Right ventricle myocardium inferior (tissue), 1 donor: ENCODE measurements at places on chromosomes 6 and 20.
A peak's percentile ranks its signal among the peaks of the same experiment; 100 is the strongest.

GRCh38 chr20:62792182-62792939 is 3.9 kb upstream of the MRGBP start:
- DNase-seq: no peak

- DNase-seq: no peak
Observed at GRCh38 chr6:104013312-104013971, 846.3 kb downstream of the HACE1 start.

DNA sequence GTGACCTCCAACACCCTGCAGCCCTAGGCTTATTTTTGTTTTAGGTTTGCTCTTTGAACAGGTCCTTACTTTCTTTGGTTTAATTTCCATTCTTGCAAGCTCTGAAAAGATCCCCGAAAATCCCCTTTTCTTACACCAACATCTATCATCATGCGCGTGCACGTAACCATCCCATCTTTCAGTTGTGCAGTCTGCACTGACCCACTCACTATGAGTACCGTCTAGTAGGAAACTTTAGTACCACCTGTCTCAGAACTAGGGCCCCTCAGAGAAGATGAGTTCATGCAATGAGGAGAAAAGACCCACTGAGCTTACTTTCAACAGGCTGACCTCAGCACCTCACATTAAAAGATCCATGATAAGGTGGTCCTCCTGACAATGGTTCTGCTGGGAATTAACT is 120.6 kb upstream of the AGPAT4 start:
- DNase-seq: no peak

DNA sequence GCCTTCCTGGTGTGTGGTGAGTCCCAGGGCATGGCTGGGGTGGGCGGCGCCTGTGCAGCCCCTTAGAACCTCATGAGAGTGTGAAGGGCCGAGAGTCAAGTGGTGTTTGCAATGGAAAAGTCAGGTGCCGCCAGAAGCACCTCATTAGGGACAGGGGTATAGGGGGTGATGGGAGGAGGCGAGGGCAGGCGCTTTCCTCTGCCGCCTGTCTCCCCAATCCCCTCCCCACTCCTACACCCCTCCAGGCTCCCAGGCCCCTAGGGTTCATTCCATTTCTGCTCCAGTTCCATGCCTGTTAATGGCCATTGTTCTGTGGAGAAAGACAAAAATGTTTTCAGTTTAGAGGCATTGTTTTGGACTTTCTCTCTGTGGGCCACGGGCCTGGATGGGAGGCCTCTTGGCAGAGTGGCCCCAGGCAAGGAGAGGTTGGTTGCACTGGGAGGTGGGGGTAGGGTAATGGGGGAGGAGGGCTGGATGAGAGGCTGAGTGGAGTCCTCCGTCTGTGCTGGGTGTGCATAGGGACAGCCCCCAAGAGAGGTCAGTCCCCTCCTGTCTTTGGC is 21.4 kb upstream of the SCUBE3 start:
- no peak for DNase-seq

DNA sequence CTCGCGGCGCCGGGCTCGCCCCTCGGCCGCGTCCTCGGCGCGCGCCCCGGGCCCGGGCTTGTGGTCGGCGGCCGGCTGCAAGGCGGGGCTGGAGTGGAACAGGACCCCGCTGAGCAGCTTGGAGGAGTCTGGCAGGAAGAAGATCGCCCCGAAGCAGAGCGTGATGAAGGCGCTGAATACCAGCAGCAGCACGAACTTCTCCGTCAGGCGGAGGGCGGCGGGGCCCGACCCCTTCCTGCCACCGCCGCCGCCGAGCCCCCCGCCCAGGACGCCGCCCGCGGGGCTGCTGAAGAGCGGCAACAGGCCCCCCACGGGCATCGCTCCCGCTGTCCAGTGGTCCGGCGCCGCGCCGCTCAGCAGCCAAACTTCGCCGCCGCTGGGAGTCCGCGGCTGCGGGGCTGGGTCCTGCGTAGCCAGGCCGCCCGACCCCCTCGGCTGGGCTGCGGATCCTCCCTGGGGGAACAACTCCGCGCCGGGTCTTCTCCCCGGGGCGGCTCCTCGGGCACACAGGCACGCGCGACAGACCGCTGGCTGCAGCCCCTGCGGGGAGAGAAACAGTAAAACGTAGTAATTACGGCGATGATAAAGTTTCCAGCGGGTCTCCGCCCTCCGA is 707 bp downstream of the MAN1A1 start:
- no peak for DNase-seq

GRCh38 chr6:146408583-146408982 is 135.1 kb upstream of the RAB32 start:
- no peak for DNase-seq

GRCh38 chr6:156729248-156729647 is 47.9 kb upstream of the ARID1B start:
- DNase-seq: no peak

DNA sequence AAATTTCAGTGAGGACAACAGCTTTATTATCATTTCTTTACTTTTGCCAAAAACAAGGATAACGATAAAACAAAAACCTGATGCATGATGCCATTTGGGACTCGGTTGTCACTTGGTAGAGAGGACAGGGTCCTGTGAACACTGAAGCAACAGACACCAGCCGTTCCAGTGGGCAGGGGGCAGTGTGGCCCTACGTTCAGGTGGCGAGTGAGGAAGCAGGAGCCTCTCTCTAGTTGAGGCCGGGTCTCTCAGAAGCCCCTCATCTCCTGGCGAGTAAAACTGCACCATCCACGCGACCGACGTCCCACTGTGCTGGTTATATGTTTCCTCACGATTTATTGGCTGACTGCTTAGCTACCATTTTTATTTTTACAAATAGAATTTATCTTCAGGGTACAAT is 231.6 kb downstream of the THBS2 start:
- no peak for DNase-seq

GRCh38 chr6:55756531-55757031 is 118.8 kb downstream of the BMP5 start:
- no peak for DNase-seq

- DNase-seq: no peak
Observed at GRCh38 chr6:31622684-31623091, 2.2 kb downstream of the PRRC2A start.

DNA sequence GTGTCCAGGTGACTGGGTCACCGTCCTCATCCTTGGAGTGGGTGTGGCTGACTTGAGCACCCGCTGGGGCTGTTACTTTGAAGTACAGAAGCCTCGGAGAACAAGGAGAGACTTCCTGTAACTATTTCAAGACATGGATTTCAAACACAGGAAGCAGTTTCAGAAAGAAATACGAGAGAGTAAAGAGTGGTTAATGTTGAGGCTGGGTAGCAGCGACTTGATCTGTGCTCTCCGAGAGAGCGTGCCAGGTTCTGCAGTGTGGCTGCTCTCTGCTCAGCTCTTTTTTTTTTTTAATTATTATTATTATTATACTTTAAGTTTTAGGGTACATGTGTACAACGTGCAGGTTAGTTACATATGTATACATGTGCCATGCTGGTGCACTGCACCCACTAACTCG is 17.5 kb upstream of the EFCAB8 start:
- DNase-seq: no peak

DNA sequence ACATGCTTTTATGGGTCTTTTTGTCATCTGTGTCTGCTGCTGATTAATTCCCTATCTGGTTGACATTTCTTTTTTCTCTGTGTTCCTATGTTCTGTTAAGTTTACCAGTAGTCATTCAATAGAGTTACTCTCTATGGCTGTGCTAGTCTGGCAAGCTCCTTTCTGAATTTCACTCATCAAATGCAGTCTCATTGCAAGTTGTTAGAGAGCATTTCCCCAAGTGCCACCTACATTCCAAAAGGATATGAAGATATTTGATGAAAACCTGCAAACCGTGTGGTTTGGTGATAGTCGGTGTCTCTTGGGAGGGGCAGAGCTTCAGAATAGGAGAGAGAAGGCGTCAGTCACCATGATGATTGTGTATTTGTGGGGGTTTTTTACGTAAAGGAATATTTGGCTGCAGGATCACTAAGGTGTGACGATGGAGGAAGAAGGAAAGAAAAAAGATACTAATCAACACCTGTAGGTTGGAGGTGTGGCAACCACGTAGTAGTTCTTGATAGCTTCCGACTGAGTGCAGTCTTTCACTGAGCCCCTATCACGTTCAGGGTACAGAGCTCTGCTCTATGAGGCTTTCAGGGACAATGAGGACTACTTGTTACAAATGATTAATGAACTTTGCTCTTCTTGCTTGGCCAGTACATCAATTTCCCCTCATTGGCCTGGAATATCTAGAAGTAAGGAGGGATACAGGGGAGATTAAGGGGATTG is 73.1 kb upstream of the TNFAIP3 start:
- no peak for DNase-seq

DNA sequence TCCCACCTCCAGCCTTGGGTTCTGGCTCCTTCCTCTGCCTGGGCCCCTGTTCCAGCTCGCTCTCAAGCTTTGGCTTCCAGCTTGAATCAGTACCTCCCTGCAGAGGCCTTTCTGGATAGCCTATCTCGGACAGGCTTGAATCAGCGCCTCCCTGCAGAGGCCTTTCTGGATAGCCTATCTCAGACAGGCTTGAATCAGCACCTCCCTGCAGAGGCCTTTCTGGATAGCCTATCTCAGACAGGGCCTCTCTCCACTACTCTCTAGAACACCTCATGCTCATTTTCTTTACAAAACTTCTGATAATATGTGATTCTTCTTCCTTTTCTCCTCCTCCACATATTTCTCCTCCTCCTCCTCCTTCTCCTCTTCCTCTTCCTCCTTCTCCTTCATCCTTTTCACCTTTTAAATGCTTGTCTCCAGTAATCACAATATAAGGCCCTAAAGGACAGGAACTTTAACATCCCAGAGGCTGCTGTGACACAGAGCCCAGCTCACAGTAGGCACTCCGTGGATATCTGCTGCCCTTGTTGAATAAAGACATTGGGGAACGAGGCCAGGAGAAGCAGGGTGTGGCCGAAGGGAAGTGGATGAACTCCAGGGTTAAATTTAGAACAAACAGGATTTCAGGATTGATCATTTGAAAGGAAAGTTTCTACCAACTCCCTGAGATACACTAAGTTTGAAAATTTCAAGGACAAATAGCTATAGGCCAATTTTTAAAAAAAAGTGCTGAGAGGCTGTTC is 9.3 kb upstream of the RPS6KA2 start:
- no peak for DNase-seq

GRCh38 chr6:82704045-82704444 is 340.4 kb downstream of the TPBG start:
- no peak for DNase-seq

GRCh38 chr20:38057351-38057972 is 23.9 kb downstream of the RPRD1B start:
- DNase-seq: peak; percentile 95

DNA sequence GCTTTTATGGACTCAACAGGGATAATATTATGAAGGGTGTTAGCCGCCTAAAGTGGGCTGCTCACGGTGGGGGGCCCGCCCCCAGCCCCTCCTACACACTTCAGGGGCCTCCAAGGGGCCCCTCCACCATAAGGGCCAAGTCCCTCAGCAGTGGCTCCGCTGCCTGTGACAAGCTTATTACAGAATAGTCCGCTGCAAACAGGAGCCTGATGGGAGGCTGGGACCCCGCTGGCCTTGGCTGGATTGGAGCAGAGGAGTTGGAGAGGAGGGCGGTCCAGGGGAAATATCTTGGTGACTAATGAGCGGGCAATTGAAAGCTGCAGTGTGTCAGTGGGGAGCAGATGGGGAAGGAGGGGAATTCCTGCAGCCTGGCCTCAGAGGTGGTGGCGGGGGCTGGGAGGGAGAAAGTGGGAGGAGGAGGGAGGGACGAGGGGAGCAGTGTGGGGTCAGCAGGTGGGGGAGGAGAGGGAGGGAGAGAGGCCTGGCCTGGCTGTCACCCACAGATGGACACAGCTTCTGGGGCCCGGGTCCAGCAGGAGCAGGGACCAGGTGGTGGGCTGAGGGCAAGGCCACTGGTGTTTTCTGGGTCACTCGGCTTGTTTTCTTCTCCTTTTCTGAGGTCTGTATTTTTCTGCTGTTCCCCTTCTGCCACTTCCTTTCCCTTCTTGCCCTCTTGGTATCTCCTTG is 57.6 kb upstream of the FOXP4 start:
- DNase-seq: no peak

DNA sequence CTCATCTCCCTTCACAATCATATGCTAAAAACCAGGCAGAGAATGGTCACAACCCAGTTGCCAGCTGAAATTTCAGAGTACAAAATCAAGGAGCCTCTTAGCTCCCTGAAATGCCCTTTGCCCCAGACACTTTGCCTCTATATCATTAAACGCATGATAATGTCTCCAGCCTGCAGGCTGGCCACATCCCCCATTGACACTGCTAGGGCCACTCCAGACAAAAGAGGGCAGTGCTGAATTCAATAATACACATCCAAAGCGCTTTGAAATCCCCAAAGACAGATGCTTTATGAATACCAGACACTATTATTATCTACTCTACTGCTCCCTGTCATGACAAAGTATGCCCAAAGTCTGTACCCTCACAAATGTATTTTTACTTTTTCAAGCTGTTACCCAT is 348.3 kb upstream of the POU3F2 start:
- DNase-seq: no peak

DNA sequence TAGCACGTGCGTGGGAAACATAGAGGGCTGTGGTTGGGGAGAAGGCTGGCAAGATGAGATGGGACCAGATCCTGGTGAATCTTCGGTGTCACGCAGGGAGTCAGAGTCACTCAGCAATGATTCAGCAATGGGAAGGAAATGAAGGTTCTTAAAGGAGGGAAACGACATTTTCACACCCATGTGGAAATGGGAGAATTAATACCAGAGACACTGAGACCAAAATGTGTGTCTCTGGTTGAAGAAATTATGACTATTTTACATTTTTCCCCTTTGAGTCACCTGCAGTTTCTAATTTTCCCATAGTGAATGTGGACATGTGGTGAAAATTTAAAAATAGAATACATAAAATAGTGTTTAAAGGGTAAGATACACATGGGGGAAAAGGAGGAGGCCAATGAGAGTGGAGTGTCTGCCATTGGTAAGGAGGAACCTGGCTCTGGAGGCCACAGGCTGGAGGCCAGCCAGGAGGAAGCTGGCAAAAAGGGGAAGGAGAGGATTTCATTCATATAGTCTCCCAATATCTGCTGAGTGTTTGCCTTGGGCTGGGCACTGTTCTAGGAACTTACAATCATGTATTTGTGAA is 17.5 kb downstream of the NRN1 start:
- DNase-seq: no peak

- DNase-seq: no peak
Observed at GRCh38 chr6:109512271-109512817, 29.3 kb upstream of the ZBTB24 start.

- peak; percentile 31 for DNase-seq
Observed at GRCh38 chr6:157222201-157222981, 100.9 kb downstream of the TMEM242 start.

- no peak for DNase-seq
Observed at GRCh38 chr6:157711060-157711459, 112.0 kb upstream of the SNX9 start.

GRCh38 chr20:37257988-37258387 is 3.6 kb downstream of the GHRH start:
- DNase-seq: no peak
